ENCODE measurements at places on chromosomes 13 and 19.

GRCh38 chr19:42857544-42857867, 22.0 kb downstream of the PSG1 start:
- DNase-seq, result no peak

GRCh38 chr13:105441051-105441750, 1094.3 kb downstream of the EFNB2 start:
- DNase-seq, result no peak

DNA sequence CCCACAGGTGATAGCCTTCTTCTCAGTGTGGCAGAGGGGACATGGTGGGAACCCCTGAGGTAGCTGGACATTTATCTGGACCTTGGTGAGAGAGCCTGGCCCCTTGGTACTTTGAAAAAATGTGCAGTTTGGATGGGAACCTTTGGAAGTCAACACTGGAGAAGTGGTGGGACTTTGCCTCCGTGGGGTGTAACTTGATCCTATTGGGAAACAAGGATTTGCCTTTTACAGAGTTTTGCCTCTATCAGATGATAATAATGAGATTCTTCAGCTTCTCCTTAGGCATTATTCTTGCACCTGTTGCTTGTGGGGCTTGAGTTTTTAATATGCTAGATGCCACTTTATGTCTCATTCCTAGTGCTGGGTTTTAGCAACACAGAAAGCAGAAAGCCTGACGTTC, 99.0 kb downstream of the ERCC5 start:
- DNase-seq, result no peak

DNA sequence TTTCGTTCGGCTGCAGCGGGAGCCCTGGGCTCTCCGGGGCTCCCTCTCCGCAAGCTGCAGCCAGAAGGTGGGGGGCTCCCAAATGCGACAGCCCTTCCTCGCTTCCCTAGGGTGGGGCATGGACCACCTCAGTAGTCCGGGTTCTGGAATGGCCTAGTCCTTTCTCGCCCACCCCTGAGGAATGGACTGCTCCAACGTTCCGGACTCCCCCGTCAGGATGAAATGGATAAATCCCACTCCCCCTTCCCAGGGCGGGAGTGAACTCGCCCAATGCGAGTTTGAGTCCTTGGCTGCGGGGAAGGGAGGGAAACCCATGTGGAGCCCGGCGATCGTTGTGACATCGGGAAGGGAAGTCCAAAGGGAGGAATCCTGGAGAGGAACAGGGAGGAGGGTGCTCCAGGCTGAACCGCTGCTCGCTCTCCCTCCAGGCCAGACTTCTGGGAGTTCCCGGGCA, 5.5 kb downstream of the HRC start:
- no peak for DNase-seq

- no peak for DNase-seq
Observed at GRCh38 chr19:6491802-6492592, 10.1 kb downstream of the TUBB4A start.

DNA sequence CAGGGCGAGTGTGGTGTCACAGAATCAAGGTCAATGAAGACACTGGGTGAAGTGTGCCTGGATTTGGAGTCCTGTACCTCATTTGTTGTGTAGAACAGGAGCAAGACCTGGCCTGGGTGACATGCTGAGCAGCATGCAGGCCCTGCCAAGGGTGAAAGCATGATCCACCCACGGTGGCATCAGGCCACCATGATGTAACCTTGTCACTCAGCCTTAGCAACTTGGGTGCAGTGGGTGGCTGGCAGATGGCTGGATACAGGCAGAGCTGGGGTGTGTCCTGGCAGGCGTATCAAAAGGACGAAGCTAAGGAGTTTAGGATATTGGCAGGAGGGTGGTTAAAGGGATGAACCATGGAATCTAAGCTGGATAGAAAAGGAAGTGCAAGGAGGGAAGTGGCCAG, 10.3 kb downstream of the THSD1 start:
- DNase-seq, result no peak

DNA sequence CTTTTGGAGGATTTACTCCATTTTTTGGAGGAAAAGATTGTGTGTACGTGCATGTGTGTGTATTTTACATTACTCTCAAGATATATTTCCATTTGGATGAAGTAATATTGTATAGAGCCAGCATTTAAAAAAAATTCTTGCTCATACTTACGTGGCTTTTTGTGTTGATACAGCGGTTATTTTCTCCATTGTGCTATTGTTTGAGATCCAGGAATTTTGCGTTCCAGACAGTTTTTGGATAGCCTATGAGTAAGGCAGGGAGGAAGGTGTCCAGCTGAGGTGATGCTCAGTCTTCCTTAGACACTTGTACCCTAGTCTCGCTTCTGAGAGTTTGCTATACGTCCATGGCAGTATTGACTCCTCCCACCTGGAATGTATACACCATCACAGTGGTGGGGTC, 92.2 kb upstream of the ARHGEF7 start:
- DNase-seq, result no peak

GRCh38 chr13:112060282-112060830, 6.6 kb upstream of the SOX1 start:
- DNase-seq, result no peak

DNA sequence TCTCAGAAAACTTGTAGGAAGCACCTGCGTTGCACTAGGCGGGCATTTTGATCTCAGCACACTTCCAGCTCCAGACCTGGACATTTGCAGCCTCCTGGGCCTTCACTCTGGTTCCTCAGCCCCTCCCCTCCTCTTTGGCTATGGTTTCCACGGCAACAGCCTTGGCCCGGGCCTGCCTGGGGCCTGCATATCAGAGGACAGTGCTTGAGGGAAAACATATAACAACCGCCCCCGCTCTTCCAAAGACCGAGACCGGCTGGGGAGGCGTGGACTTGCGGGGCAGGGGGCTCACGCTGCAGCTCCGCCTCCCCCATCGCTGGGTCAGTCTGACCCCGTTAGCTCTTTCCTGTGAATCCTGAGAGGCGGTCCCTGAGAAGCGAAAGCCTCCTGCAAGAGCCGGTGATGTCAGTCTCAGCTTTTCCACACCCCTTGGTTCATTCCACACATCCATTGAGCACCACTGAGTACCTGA, 125.7 kb upstream of the PEG3 start:
- DNase-seq, result no peak

GRCh38 chr13:94842901-94843300, 130.6 kb upstream of the SOX21 start:
- DNase-seq, result no peak

DNA sequence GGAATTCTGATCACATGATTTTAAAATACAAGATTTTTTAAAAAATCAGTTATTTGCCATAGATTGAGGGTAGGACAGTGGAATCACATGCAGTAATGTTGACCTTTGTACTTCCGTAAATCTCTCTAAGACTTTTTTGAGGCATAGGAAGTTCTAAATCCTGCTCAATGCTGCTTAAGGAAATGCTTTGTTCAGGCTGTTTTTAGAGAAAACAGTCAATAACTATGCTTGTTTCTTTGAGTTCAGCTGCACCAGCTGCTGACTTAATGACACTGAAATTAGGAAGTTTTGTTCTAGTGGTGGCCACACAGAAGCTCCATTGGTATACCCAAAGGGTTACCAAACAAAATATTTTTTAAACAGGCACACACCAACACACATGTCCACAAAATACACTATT, 60.9 kb downstream of the KLF12 start:
- no peak for DNase-seq

GRCh38 chr13:97752961-97753668, 200.4 kb upstream of the IPO5 start:
- no peak for DNase-seq

DNA sequence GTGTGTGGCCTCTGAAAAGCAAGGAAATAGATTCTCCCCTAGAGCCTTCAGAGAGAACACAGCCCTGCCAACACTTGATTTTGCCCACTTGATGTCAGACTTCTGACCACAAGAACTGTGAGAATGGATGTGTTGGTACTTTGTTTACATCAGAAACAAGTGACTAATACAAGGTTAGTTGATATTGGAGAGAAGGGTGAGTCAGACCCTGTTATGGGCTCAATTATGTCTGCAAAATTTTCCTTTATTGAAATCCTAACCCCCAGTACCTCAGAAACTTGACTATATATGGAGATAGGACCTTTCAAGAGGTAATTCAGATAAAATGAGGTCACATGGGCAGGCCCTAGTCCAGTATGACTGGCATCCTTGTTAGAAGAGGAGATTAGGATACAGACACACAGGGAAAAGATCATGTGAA, 226.7 kb downstream of the RFC3 start:
- DNase-seq, result no peak

- no peak for DNase-seq
Observed at GRCh38 chr13:99228737-99229691, 28.4 kb downstream of the UBAC2 start.

DNA sequence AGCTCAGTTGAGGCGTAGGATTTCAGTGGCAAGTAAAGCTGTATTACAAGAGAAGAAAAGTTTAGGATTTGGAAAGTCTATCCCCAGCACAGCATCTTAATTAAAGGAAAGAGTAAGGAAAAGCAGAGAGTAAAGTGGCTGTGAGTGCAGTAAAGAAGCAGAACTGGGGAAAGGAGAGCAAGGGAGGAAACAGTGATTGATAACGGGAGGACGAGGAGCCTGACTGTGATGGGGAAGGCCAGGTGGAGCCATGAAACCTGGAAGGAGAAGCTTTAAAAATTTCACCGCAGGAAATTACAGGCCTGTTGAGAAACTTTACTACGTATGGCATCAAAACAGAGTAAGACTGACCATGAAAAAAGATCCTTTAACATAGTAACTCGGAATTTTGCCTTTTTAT, 175.6 kb downstream of the SHISA2 start:
- DNase-seq, result no peak

- DNase-seq, result no peak
Observed at GRCh38 chr19:11767633-11768133, 883 bp downstream of the ZNF441 start.

GRCh38 chr19:4506449-4507149, 11.7 kb downstream of the PLIN4 start:
- DNase-seq, result no peak

GRCh38 chr19:56120371-56121179, 520 bp downstream of the ZNF787 start:
- peak; percentile 84 for DNase-seq

GRCh38 chr19:10839114-10840050, 3.4 kb upstream of the TMED1 start:
- DNase-seq, result no peak

DNA sequence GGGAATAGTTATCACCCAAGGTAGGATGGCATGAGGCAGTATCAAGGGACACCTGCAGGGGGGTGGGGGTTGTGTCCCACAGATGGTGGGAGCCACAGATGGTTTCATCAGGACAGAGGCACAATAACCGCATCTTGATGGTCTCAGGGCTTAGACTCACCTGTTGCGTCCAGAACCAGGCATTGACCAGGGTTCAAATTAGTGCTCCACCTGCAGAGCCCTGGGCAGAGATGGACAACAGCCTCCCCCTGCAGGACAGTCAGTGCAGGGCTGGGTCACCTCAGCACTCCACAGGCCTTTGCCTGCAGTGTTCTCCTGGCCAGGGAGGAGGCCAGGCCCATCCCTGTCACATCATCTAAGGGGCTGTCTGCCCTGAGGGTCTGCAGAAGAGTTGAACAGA, 14.5 kb upstream of the CEACAM1 start:
- DNase-seq, result no peak

DNA sequence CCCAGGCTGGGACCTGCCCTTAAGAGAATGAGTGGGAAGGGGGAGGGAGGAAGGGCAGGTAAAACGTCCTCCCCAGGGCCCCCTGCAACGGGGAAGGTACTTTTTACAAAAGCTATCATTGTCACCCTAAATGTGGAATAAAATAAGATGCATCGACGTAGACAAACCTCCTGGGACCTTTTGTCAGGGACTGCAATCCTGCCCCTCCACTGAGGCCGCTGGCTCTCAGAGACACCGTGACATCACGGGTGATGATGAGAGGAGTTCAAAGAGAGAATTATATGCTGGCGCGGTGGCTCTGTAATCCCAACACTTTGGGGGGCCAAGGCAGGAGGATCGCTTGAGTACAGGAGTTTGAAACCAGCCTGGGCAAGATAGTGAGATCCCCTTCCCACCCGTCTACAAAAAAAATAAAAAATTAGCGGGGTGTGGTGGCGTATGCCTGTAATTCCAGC, 1.8 kb upstream of the MYBPC2 start:
- DNase-seq, result no peak

- DNase-seq, result no peak
Observed at GRCh38 chr19:11651062-11651461, 53.8 kb downstream of the ZNF627 start.

DNA sequence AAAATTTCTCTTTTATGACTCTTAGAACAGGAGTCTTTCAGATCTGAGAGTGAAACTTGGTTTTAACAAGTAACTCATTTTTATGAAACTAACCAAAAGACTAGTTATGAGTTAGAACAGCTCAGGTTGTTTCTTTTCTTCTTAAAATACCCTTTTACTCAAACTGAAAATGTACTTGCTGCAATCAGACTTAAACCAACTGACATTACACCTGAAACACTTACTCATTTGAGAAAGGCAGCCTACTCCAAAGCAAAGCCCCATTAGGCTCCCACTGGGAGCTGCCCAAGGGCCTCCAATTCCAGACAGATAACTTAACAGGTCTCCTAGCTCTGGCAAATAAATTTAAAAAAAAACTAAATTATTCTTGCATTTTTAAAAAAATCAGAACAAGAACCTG, 3.6 kb downstream of the FOXO1 start:
- no peak for DNase-seq

- DNase-seq, result no peak
Observed at GRCh38 chr13:84659359-84659661, 777.0 kb upstream of the SLITRK1 start.
